AG04449 (cell line): ENCODE measurements at places on chromosomes 1 and 21.

DNA sequence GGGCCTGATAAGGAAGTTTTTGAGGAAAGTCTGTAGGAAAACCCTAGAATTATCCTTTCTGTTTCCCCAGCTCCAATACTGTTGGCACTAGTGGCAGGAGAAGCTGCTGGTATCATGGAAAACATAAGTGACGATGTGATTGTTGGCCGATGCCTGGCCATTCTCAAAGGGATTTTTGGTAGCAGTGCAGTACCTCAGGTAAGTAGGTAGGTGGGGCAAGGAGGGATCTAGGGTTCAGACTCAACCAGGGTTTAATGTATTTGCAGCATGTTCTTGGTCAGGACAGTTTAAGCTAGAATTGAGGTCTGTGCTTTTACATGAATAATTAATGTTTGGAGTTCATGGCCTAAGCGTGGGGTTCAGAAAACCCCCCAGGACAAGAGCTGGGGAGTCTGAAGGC is 62.1 kb downstream of the KDM1A start:
- no peak for DNase-seq

GRCh38 chr1:192939440-192939839 is 119.7 kb downstream of the UCHL5 start:
- no peak for DNase-seq

DNA sequence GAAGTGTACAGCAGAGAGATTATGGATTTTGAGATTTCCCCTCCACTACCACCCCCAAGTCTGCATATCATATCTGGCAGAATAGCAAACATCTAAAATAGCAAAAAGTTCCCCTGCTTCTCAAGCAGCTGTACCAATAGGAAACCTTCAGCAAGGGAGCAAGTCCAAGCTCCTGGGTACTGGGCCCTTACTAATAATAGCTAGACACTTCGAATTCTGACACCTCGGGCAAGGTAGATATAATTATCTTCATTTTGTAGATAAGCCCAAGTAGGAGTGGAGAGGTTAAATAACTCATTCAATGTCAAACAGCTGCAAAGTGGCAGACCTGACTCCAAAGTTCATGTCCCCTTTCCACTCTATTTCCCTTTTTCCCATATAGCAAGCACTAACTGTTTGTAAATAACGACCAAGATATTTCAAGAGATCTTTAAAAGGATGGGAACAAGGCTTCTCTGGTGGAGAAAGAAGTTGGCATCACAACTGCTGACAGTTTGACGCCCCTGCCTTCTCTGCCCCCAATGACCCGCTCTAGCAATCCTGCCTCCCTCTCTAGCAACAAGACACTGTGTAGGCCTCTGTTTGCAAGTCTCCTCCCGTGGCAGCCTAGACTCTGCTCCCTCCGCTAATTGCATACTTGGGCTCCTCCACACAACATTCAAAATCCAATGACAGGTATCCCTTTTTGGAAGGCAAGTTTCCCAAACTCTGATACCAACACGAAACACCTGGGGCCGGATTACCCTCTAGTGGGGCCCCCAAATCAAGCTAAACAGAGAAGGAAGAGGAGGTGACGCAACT is 18.7 kb upstream of the ADAR start:
- no peak for DNase-seq

GRCh38 chr1:173341307-173341706 is 134.2 kb upstream of the TNFSF4 start:
- no peak for DNase-seq

DNA sequence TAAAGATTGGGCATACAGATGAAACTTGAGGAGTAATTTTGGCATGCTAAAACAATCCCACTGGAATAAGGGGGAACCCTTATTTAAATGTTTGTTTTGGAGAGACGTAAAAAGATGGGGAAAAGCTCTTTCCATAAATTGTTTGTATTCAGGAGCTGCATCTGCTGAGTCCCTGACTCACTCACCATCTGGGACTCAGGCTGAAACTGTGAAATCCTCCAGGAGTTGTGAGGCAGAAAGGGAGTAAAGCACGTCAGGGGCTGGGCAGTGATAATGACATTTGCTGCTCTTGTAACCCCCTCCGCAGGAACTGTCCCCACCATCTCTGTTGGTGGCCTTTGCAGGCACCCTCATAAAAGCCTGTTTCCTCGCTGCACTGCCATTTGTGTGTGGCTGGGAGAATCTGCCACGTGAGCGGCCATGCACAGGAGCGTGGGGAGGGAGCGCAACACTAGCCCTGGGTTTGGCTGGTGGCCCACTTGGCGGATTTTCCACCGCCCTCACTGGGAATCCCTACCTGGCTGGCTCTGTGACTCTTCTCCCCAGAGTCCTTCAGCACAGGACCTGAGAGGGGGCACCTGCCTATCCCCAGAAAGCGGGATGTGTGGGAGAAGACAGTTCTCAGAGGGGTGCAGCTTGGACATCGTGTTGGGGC is 45.3 kb downstream of the ZSCAN20 start:
- DNase-seq = no peak

- peak; percentile 75 for DNase-seq
Observed at GRCh38 chr1:212485913-212486618, 53.3 kb downstream of the NENF start.

DNA sequence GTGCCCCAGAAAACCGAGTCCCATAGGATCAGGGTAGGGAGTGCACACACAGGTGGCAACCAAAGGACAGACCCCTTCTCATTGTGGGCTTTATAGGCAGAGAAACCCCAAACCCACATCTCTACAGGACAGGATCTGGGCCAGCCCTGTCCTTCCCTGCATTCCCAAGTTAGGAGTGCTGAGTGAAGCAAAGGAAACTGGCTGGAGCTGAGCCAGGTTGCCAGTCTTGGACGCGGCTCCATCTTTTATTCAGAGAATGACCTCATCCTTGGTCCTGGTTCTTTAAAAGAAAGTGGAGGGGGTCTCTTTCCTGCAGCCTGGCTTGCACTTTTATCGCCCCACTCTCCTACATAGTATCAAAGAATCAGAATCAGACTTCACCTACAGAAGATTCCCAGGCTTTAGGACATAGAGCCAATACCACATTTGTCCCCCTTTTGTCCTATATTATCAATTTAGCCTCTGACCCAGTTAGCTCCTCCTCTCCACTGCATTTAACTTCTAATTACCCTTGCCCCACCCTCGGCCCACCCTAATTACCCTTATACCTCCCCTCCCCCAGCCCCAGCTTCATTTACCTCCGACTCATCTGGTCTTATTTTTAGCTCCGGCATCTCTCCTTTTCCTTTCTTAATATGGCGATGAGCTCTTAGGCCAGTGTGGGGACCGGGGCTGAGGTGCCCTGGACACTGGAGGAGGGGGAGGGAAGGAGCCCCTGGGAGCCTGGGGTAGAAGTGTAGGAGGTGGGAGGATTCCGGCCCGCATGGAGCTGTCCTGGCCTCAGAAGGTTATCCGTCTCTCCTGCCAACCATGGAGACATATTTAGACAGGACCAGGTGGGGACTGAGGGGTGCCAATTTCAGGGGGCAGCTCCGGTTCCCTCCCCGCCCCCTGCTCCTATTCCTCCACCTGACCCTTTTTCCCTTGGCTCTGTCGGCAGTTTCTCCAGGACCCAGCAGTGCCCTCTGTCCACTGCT is at the start of gene CASQ1:
TSS of gene CASQ1 (plus strand) at position 927 of the 977 bp plus-strand sequence. CDS start 177 bp downstream, outside the sequence.
- DNase-seq = no peak
